ENCODE measurements at places on chromosomes 13 and 19.

DNA sequence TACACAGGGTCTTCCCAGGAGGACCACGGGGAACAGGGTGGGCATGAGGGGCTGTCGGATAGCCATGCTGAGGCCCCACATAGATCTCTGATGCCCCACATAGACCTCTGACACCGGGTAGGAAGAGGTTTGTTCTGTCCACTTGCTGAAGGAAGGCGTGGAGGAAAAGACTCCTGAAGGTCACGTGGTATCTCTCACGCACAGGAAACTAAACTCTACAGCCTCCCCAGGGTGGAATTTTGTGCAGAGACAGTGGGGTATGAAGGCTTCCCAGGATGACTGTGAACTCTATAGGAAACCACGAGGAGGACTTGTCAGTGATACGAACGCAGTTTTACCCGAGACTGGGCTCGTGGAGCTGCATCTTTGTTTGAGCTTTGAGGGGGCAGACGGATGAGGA, 2.8 kb downstream of the EVI5L start:
- no peak overlapping the region for H3K27ac ChIP-seq
- H3K4me3 ChIP-seq = no peak overlapping the region
- no peaks in the 10 kb centered on the region for H3K27me3 ChIP-seq
- H3K4me1 ChIP-seq = no peaks in the 10 kb centered on the region

DNA sequence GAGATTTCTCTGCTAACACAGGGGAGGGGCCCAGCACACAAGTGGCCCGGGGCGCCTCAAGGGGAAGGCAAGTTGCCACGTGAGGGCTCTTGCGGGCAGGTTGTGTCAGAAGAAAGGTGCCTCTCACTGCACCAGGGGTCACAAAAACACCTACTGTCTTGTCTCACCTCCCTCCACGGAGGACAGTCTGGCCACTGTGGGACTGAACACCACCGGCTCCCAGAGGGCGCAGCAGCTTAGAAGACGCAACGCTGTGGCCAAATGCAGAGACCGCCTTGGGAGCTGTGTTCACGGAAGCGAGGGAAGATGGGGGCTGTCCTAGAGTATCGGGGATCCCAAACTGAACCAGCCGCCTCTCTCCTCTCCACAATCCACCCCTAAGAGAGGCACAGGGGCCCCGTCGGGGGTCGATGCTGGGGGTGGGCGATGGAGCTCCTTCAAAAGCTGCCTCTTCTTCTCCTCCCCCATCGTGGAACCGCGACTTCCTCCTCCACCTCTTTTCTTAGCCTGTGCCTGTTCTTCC, 177.5 kb downstream of the FOXO1 start:
- no peak overlapping the region for H3K27ac ChIP-seq
- no peaks in the 10 kb centered on the region for H3K36me3 ChIP-seq
- H3K27me3 ChIP-seq = peaks cover 16% of the 10 kb centered on the region
- no peak for DNase-seq
- no peak overlapping the region for H3K4me3 ChIP-seq
- H3K4me1 ChIP-seq = peaks cover 3% of the 10 kb centered on the region

- peaks cover 20% of the 10 kb centered on the region for H3K36me3 ChIP-seq
- H3K27ac ChIP-seq = peak within 1 kb of the TSS; percentile 91
- DNase-seq = peak; percentile 97
Observed at GRCh38 chr19:52570000-52570861, at the start of gene ZNF701. ZNF701 (plus strand) TSS chr19:52570287; CDS start chr19:52574148, 3,861 bp downstream.

DNA sequence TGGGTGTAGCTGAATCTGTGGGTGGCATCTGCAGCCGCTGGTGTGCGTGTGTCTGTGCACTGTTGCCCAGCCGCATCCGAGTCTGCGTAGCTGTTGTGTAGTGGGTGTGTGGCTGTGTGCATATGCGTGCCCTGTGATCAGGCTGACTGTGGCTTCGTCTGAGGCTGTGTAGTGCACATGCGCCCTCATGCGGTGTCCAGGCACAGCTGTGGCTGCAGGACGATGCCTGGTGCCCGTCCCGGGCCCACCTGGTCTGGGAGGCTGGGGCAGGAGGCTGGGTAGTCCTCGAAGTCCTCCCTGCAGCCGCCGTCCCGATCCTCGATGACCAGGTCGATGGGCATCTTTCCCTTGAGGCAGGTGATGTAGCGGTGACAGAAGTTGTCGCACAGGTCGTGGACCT, 4.9 kb downstream of the MEIS3 start:
- no peaks in the 10 kb centered on the region for H3K4me1 ChIP-seq
- DNase-seq = no peak
- H3K27me3 ChIP-seq = peaks cover under 1% of the 10 kb centered on the region

DNA sequence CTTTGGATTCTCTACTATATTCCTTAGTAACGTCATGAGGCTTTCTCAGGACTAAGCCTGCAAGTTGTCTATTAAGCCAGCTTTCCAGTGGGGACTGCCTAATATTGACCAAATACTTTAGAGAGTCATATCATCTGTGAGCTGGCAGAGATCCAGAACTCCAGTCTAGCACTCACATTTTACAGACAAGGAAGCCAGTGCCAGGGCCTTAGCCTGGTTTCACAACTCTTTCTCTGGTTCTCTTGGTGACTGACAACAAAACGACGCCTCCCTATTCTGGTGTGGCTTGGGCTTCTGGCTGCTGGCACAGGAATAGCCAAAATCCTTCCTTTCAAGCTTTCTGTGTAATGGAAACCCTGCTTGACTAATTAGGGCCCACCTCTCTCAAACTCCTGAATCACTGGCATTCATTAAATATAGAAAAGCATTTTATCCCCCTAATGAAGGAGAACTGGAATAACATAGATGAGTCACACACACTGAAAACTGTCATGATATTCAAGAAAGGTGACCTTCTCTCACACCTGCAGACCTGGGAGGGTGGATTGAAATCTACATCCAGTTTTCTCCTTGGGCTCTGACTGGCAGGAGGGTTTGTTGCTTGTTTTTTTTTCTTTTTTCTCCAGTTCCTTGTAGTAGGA, 75.2 kb upstream of the UBL3 start:
- peak overlapping the region; percentile 85 for H3K27ac ChIP-seq
- no peaks in the 10 kb centered on the region for H3K27me3 ChIP-seq
- no peaks in the 10 kb centered on the region for H3K36me3 ChIP-seq
- peaks cover 4% of the 10 kb centered on the region for H3K4me1 ChIP-seq

GRCh38 chr19:36489920-36490415, 607 bp upstream of the ZNF566 start:
- H3K27me3 ChIP-seq = no peaks in the 10 kb centered on the region
- H3K4me1 ChIP-seq = no peaks in the 10 kb centered on the region
- H3K36me3 ChIP-seq = no peaks in the 10 kb centered on the region
- peak overlapping the region; percentile 52 for H3K4me3 ChIP-seq
- DNase-seq = peak; percentile 91

GRCh38 chr19:41552558-41552957, 23.4 kb upstream of the CEACAM21 start:
- DNase-seq = no peak
- H3K4me3 ChIP-seq = no peak overlapping the region
- H3K36me3 ChIP-seq = no peaks in the 10 kb centered on the region
- peaks cover 4% of the 10 kb centered on the region for H3K4me1 ChIP-seq
- H3K27me3 ChIP-seq = no peaks in the 10 kb centered on the region

DNA sequence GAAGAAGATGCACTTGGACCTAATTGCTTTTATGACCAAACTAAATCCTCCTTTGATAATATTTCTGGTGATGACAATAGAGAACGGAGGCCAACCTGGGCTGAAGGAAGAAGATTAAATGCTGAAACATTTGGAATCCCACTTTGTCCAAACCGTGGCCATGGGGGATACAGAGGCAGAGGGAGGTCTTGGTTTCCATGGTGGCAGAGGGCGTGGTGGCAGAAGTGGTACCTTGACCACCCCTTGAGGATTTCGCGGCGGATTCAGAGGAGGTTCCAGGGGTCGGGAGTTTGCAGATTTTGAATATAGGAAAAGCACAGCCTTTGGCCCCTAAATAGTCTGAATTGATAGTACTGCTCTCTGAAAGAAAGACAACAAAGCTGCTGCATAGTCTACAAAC, 7.2 kb upstream of the LILRB3 start:
- DNase-seq = no peak
- no peak overlapping the region for H3K27ac ChIP-seq
- H3K27me3 ChIP-seq = no peaks in the 10 kb centered on the region
- H3K4me3 ChIP-seq = no peak overlapping the region
- no peaks in the 10 kb centered on the region for H3K36me3 ChIP-seq
- no peaks in the 10 kb centered on the region for H3K4me1 ChIP-seq

GRCh38 chr19:48348737-48349136, 15.0 kb downstream of the TMEM143 start:
- H3K36me3 ChIP-seq = no peaks in the 10 kb centered on the region
- no peaks in the 10 kb centered on the region for H3K4me1 ChIP-seq
- no peak overlapping the region for H3K27ac ChIP-seq
- H3K4me3 ChIP-seq = no peak overlapping the region

DNA sequence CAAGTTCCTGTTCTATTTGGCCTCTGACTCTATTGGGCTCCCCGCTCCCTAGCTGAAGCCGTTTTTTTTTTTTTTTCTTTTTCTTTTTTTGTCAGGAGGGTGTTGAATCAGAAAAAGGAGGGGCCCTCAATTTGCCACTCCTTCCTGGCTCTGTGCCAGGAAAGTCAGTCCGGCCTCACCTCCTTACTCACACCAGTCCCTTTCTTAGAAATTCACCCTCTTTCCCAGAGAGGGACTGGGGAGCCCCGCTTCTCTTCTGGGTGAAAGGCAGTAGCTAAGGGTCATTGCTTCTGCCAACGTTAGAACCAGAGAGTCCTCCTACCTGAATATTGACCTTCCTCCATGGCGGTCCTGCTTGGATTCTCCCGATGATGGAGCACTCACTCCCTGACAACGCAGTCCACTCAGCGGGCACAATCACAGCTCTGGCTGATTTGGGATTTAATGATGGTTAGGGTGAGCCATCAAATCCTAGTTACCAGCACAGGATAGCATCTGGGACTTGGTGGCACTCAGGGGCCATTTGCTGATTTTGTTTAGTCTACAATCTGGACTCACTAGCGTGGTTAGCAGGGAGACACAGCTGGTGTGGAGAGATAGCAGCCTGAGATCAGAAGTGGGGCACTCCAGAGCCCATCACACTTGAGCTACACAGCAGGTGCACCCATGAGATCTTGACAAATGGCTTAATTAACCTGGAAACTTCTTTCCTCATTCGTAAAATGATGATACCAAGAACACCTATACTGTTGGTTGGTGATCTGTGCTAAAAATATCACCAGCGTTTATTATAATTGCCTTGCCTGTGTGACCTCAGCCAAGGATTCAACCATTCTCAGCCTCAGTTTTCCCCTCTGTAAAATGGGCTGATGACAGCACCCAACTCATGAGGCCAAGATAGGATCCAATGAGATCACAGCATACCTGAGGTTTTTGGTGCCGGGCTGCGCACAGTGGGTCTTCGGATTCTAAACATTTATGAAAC, 2.2 kb downstream of the FCER2 start:
- H3K4me1 ChIP-seq = no peaks in the 10 kb centered on the region
- H3K27me3 ChIP-seq = no peaks in the 10 kb centered on the region
- no peak for DNase-seq
- no peaks in the 10 kb centered on the region for H3K36me3 ChIP-seq
- H3K4me3 ChIP-seq = no peak overlapping the region

- peak overlapping the region; percentile 85 for H3K4me3 ChIP-seq
- H3K4me1 ChIP-seq = peaks cover 10% of the 10 kb centered on the region
- DNase-seq = peak; percentile 51
- no peaks in the 10 kb centered on the region for H3K27me3 ChIP-seq
- peaks cover 27% of the 10 kb centered on the region for H3K36me3 ChIP-seq
- H3K27ac ChIP-seq = peak overlapping the region; percentile 85
Observed at GRCh38 chr19:4866595-4867424, 657 bp downstream of the PLIN3 start.

DNA sequence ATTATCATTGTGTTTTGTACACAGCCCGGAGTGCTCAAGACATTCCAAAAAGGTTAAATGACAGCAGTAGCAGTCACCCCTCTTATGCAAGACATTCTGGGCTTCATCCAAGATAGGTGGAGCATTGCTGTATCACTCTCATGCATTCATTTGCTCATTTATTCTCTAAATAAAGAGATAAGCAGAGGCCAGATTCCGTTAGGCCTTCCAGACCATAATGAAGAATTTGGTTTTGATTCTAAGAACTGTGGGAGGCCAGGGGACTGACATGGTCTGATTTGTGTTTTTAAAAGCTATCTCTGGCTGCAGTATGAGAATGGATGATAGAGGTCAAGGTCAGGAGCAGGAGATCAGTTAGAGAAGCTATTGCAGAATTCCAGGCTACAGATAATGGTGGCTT, 145.8 kb downstream of the KCNRG start:
- no peak overlapping the region for H3K27ac ChIP-seq
- H3K4me1 ChIP-seq = no peaks in the 10 kb centered on the region
- DNase-seq = no peak
- no peaks in the 10 kb centered on the region for H3K27me3 ChIP-seq

GRCh38 chr13:30841154-30841553, 64.9 kb upstream of the MEDAG start:
- H3K27me3 ChIP-seq = no peaks in the 10 kb centered on the region
- no peak overlapping the region for H3K27ac ChIP-seq
- H3K36me3 ChIP-seq = no peaks in the 10 kb centered on the region
- no peaks in the 10 kb centered on the region for H3K4me1 ChIP-seq
- no peak overlapping the region for H3K4me3 ChIP-seq

- H3K4me3 ChIP-seq = no peak overlapping the region
- no peaks in the 10 kb centered on the region for H3K36me3 ChIP-seq
- H3K27ac ChIP-seq = no peak overlapping the region
- DNase-seq = no peak
- peaks cover 7% of the 10 kb centered on the region for H3K27me3 ChIP-seq
Observed at GRCh38 chr19:31723101-31723500, 373.9 kb upstream of the TSHZ3 start.

DNA sequence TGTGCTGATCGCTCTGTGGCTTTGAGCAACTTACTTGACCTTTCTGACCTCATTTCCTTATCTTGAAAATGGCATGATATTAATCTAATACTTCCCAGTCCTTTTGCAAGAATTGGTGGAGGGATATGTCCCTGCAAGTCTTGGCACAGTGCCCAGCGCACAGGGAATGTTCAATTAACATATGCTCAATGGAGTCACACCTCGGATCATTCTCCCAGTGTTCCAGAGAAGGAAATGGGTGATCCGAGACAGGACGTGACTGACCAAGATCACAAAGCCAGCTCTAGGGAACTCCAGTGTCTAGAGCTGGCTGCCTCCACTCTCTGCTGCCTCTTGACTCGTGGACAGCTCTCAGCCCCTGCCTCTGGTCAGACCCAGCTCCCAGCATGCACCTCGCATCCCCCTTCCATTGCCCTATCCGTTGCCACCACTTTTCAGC, 3.6 kb downstream of the CDC42EP5 start:
- H3K4me1 ChIP-seq = peaks cover 3% of the 10 kb centered on the region
- H3K36me3 ChIP-seq = no peaks in the 10 kb centered on the region
- peak; percentile 44 for DNase-seq
- H3K27ac ChIP-seq = peak overlapping the region; percentile 91
- no peak overlapping the region for H3K4me3 ChIP-seq
